ENCODE measurements at places on chromosomes 4 and X.
A peak's percentile ranks its signal among the peaks of the same experiment; 100 is the strongest.

GRCh38 chr4:16952462-16952871 is 54.0 kb upstream of the LDB2 start:
- no peak for DNase-seq

- no peak for DNase-seq
Measured at GRCh38 chr4:60930866-60931265, 269.3 kb upstream of the ADGRL3 start.

DNA sequence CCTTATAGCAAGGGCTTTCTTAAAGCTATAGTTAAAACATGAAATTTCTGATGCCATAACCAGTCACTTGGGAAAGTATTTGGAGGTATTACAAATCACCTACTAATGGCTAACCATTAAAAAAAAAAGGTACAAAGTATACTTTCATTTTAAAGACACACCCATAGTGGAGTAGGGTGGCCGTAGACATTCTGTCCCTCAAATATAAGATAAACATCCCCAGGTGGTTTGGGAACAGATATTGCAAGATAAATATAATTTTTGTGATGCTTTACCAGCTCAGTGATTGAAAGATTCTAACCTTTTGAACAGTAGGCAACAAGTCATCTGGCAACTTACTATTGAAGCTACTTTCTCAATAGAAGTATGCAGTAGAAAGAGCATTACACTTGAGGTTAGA is 6.2 kb upstream of the FAT1 start:
- no peak for DNase-seq

GRCh38 chr4:145189981-145190380 is 9.6 kb upstream of the OTUD4 start:
- DNase-seq: no peak

DNA sequence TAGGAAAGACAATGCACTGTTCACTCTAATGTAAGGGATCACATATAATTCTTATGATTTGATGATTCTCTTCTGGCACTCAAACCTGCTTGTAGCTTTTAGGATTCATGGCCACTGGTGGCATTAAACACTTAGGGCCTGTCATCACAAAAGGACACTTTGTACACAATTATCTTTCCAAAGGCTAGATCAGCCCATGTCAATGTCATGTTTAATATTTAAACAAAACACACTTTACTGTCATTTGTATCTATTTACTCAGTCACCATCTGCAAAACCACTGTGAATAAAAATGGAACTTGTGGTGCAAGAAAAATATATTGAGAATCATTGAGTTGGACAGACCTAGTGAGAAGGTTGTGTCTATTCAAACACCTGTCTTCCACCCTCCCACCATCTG is 83.6 kb upstream of the TTC29 start:
- DNase-seq: no peak

DNA sequence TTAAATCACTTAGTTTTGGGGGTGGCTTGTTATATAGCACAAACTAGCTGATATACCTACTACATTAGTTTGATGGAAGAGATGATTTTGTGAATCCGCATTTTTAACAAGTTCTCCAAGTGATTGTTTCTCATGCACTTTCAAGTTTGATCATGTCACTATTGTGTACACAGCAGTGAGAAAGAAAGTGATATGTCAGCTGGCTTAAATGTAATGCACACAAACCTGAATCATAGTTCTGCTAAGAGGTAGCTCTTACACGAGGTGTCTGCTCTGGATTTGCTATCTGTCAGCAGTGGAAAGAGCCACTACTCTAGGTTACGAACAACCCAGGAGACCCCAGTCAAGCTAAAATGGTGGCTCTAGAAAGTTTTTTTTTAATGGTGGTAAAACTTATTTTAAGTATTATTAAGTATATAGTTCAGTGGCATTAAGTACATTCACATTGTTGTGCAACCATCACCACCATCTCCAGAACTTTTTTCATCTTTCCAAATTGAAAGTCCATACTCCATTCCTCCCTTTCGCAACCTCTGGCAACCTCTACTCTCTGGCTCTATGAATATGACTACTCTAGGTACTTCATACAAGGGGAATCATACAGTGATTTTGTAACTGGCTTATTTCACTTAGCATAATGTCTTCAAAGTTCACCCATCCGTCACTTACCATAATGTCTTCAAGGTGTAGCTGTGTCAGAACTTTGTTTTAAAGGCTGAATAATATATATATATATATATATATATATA is 147.3 kb downstream of the HS6ST2 start:
- DNase-seq: no peak

DNA sequence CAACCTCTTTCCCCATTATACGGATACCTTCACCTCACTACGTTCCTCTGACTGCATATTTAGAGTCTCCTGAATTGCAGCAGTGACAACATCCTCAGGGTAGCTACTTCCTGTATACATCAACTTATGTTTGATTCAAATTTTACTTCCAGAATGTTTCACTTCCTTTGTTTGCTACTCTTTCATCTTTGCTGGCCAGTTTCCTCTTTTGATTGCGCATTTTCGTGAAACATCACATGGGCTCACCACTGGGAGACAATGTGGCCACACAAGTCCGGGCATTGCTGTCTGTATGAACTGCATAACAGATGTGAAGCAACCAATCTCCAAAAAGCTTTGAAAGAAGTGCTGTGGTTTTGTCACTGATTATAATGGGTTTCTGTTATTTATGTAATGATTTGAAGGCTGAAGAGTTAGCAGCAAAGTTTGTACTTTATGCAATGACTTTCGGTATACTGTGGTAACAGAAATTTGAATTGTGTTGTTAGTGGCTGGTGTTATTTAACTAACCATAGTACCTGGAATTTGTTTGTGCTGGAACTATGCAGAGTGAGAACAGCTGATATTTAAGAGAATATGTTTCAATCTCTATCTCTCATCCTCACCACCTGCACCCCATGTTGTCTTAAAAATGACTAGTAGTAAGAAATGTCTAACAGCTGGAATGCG is 7.4 kb downstream of the SNCA start:
- no peak for DNase-seq

DNA sequence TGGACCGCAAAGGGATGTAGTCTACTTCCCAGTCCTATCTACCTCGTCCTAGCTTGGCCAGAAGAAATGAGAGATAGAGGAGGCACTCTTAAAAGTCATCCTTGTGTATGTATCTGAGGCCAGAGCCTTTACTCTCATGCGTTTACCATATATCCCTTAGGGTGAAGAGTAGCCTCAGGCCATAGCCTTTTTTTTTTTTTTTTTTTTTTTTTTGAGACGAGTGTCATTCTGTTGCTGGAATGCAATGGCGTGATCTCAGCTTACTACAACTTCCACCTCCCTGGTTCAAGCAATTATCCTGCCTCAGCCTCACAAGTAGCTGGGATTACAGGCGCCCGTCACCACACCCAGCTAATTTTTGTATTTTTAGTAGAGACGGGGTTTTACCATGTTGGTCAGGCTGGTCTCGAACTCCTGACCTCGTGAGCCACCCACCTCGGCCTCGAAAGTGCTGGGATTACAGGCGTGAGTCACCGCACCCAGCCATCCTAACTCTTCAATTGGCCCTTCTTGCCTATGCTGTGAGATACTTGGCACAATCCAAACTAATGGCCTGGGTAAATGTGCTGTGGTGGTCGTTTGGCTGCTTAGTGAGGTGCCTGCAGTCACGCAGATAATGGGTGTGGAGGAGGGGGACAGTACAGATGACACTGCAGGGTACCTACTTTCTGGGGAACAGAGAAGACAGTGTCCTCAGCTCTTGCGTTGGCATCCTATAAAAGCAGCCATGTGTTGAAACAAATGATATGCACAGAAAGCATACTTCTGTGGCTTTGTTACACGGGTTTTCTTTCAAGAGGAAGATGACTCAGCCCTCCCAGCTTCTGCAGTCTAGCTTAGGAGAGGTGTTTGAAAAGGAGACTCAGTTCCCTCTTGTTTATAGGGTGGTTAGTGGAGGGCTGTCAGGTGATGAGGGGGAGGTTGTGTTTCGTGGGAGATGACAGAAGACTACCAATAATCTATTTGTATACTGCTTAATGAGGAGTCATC is 10.4 kb upstream of the DGAT2L6 start:
- DNase-seq: no peak

DNA sequence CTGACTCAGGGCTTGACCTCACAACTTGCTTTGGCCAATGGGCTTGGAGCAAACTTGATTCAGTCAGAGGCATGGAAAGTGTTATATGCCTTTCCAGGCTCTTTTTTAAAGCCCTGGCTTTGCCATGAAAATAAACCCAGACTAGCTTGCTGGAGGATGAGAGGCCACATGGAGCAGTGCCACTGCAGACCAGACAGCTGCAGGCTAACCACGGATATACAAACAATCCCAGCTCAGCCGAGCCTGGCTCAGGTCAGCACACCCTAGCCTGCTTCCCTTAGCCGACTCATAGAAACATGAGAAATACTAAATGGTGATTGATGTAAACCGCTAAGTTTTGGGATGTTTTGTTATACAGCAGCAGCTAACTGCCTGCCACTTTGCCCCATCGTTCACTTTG is 345.1 kb downstream of the ARHGAP10 start:
- no peak for DNase-seq

DNA sequence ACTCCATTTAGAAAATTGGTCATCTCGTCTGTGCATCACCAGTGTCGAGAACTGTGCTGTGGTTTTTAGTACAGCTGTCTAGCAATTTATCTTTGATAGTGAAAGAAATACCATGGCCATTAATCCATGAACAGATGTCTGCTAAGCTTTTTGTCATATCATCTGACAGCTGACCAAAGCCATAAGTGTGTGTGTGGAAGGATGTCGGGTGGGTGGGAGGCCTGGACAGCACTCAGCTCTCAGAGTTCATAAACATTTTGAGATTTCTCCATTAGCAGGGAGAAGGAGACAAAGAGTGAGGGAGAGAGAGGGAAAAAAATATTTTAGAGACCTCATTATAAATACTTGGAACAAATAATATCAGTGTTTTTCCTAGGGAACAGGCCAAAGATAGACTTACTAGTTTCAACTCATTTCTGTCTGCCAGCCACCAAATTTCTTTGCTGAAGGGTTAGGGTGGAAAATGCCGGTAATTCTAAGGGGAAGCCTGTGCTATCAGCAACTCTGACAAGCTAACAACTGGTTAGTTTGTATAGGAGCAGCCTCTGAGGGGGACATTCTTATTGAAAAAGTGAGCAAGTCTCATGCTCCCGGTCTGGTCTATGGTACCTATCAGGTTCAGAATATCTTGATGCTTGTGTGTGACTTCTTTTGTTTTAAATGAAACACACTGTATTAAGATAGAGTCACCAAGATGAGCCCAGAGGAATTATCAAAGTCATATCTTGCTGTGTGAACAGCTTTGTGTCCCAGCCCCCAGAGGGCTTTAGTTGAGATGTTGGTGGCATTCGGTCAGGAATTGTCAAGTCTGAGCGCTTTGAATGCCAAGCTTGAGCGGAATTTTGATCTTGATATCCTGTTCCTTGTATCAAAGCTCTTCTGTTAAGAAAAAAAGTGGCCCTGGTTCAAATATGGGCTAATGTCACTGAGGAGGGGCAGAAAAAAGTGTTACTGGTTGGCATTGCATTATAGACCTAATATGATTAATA is 41.9 kb upstream of the PDLIM3 start:
- DNase-seq: no peak

DNA sequence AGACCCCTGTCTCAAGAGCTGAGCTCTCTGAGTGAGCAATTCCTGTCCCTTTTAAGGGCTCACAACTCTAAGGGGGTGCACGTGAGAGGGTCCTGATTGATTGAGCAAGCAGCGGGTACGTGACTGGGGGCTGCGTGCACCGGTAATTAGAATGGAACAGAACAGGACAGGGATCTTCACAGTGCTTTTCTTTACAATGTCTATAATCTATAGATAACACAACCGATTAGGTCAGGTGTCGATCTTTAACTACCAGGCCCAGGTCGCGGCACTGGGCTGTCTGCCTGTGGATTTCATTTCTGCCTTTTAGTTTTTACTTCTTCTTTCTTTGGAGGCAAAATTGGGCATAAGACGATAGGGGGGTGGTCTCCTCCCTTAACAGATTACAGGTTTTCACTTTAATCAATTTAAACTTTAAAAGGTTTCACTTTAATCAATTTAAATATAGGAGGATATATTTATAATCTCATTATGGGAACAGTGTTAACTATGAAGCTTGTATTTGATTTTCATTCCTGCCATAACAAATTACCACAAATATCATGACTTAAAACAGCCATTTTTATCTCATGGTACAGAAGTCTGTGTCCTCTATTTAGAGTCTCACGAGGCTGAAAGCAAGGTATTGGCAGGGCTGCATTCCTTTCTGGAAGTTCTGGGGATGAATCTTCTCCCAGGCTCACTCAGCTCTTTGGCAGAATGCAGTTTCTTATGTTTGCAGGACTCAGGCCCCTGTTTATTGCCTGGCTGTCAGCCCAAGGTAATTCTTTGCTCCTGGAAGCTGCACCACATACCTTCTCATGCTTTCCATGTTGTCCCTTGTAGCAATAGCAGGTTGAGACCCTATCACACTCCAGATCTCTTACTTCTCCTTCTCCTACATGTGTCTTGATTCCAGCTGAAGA is 5.2 kb downstream of the SPATA4 start:
- no peak for DNase-seq

DNA sequence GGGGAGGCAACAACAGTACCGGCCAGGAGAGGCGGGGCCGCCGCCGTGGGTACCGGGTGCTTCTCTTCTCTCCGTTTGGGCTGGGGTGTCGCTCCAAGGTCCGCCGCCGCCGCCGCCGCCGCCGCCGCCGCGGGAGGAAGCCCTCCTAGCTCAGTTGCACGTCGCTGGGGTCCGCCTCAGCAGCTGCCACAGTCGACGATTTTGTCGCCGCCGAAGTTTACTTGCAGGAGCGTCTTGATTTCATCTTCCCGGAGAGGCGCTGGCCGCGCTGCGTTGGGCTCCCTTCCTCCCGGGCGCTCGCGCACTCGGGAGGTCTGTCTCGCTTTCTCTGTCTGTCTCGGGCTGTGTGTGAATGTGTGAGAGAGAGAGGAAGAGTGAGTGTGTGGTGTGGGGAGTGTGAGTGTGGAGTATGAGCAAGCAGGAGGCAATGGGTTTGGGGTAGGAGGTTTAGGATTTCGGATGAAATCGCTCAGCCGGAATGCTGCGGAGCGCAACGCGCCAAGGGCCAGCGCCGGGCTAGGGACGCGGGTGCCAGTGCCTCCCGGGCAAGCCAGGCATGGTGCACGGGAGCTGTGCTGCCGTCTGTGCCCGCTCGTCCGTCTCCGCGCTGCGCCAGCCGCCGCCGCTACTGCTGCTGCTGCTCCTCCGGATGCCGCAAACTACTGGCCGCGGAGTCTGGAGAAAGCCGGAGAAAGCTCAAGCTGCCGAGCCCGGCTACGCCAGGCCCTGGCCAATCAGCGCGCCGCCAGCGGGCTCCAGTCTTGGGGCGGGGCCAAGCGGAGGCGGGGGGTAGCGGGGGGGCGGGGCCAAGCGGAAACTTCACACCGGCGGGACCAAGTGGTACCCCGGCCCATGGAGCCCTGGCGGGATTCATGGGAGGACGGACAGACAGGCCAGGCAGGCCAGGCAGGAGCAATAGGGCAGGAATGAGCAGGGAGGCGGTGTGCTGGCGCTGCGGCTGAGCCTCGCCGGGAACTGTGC is at the start of gene PCDH19:
PCDH19 (minus strand) TSS at position 664 of the 981 bp plus-strand sequence. CDS start 1,676 bp downstream, outside the sequence.
- peak; percentile 27 for DNase-seq

- DNase-seq: no peak
Measured at GRCh38 chrX:128739539-128739938, 687.3 kb upstream of the ACTRT1 start.
